ENCODE measurements at places on chromosomes 3 and 15.
A peak's percentile ranks its signal among the peaks of the same experiment; 100 is the strongest.

DNA sequence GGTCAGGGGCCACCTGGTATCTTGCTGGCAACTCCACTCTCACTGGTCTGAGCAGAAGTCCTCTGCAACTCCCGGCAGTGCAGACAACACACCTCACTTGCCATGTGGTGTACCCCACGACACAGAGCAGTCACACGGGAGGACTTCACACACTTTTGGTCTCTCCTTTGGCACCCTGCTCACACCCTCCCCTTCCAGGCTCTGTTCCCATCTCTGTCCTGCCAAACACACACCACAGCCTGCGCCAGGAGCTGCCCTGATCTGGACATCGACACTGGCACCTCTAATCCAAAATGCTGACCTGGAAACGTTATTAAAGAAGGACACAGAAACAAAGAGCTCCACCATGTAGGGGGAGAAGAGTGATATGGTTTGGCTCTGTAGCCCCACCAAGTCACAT, 57.2 kb downstream of the SLC41A3 start:
- no peak for DNase-seq

- no peak for DNase-seq
Measured at GRCh38 chr3:196652961-196653795, 13.7 kb downstream of the NRROS start.

DNA sequence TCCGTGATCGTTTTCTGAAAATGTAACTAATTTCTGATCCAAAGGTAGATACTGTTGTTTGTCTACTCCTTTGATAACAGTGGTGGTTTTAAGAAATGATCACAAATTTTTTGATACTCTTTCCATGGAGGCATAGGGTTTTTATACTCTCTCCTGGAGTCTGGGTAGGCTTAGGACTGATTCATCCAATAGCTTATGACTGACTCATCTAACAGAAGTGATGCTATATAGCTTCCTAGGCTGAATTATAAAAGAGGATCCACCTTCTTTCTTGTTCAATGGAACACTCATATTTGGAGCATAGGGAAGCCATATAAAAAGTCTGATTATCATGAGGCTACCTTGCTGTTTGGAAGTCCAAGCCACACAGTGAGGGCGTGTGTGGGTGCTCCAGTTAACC, 84.3 kb downstream of the CHST2 start:
- DNase-seq = no peak

- DNase-seq = peak; percentile 9
Measured at GRCh38 chr3:116445311-116445841, at the start of gene LSAMP. Gene LSAMP (minus strand): TSS chr3:116445487.

- DNase-seq = no peak
Measured at GRCh38 chr3:108292450-108292849, 3.9 kb upstream of the HHLA2 start.

GRCh38 chr15:50353975-50354837, 792 bp downstream of the GABPB1 start:
- peak; percentile 11 for DNase-seq

GRCh38 chr3:47019201-47019600, 39.7 kb downstream of the NBEAL2 start:
- DNase-seq = no peak

GRCh38 chr3:71305231-71306206, 278.0 kb downstream of the FOXP1 start:
- no peak for DNase-seq

DNA sequence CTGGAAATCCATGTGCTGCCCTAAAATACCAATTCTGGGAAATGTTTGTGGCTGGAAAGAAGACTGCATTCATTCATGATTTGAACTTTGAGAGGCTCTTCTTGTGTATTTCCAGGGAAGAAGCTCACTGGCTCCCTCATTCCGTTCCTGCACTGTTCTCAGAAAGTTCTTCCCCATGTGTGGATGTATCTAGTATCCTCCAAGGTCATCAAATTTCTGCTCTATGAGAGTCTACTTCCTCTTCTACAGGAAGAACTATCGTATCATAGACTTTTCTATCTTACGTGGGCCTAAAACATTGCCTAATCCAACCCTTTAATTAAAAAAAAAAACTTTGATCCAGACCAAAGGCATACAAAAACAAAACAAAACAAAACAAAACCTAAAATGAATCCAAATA, 2.9 kb downstream of the CCR3 start:
- DNase-seq = no peak

- no peak for DNase-seq
Measured at GRCh38 chr3:80535286-80535685, 767.5 kb upstream of the ROBO1 start.

DNA sequence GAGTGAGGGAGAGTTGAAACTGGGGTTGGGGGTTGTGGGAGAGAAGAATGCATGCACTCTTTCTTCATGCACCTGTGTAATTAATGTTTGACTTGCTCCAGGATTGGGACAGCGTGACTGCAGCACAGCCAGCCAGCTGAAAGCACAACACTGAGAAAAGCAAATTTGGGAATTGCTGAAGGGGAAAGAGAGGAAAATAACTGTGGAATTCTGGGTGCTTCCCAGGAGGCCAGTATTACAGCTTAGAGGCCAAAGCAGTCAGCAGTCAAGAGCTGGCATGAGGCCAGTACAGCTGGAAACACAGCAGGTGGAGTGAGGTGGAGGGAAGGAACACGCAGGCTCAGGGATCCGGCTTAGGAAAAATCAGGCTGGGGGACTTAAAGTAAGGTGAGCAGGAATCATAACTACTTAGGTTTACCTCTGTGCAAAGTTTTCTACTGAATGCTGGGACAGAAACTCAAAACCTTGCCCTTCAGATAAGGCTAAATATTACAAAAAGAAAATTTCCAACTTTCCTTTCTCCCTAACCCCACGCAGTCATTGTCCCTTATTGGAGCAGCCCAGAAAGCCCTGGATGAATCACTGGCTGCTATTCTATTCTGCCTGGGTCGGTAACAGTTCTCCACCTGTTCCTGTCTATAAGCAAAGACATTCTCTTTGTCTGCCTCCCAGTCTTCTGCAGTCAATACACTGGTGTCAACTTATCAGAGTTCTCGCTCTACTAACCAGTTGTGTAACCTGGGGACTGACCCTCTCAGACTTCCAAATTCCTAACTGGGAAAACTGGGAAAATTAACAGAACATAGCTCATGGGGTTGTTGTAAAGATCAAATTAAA, 167.2 kb downstream of the MAGI1 start:
- DNase-seq = peak; percentile 86

GRCh38 chr15:39870537-39870936, 49.5 kb downstream of the GPR176 start:
- no peak for DNase-seq

Measured in NCI-H345 (cell line).